ENCODE measurements at places on chromosomes 5 and 9.

DNA sequence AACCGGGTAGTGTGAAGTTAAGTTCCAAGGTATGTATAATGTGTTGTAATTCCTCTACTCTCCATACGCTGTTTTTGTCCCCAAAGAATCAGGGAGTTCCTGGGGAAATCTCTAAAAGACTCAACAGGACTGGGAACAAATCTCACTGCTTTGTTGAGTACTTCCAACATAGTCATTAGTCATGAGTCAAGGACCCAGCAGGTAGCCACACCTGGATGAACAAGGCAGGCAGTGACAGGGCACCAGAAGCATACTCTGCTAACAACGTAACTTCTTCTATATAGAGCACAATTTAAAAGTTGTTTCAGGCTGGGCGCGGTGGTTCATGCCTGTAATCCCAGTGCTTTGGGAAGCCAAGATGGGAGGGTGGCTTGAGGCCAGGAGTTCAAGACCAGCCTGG lies 126.8 kb downstream of the SLC1A3 start:
- no peak for DNase-seq

DNA sequence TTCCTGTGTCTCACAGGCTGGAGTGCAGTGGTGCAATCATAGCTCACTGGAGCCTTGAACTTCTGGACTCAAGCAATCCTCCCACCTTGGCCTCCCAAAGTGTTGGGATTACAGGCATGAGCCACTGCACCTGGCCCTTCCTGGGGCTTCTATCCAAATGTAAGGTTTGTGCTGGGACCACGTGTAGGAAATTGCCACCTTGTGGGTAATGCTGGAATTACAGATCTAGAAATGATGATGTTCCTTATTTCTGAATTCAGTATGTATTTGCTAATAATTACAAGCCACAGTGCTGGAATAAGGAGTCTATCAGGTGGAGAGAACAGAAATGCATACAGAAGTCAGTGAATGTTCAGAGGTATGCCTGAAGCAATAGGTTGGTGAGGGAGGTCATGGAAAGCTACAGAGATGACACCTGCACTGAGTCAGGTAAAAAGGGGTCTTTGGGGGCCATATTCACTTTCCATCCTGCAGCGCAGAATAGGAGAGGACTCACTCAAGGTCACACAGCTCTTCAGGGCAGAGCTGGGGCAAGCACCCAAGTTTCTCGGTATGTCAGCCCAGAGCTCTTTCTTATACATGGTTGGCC lies 8.8 kb upstream of the IGFBPL1 start:
- DNase-seq: peak; percentile 12

DNA sequence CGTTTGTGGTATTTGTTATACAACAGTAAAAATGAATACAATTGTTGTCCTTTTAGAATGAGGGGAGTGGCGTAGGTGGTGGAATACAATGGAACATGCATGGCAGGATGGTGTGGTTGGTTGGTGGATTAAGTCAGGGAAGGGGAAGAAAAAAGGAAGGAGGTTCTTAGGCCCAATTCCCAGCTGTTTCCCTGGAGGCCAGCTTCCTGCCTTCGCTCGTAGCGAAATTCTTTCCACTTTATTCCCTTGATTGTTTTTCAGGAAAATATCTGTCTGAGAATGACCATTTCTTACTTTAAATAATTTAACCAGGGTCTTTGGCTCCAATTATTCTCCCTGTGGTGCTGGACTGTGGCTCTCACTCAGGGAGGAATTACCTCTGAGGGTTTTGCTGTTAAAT lies 24.1 kb upstream of the DMAC1 start:
- no peak for DNase-seq

- no peak for DNase-seq
Measured at GRCh38 chr5:75512383-75513074, 838 bp downstream of the POLK start.

GRCh38 chr5:179680014-179680779 lies 637 bp downstream of the CBY3 start:
- no peak for DNase-seq

DNA sequence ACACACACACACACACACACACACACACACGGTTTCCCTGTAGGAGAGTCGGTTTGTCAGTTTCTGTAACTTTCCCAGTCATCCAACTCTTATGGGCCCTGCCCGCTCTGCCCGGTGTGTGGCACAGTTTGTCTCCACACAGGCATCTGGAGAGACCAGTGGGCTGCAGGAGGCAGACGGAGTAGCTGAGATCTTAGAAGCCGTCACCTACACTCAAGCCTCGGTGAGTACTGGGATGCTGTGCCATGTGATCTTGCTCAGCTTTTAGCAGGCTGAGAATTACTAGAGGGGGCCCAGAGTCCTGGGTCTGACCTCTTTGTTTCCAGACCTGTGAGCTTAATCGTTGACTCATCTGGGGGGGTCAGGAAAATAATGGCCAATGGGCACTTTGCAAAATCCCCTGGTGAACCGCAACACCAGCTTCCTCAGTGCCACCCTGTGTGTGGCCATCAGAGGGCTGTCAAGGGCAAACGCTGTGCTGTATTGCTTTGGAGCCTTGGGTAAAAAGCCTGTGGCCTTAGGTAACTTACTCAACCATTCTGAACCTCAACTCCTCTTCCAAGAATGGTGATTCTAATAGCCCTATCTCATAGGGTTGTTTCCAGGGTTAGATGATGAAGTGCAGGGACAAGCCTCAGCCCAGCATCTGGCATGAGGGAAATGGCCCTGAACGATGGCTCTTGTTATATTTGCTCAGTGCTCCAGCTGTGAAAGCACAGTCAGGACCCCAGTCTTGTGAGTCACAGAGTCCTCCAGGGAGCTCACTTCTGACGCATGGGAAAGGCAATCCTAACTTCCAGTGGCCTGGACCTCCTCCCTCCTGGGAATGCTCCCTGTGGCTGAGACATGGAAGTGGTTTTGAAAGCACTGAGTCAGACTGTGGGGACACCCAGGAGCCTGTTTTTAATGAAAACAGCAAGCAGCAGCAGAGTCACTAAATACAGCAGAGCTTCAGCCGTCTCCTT lies 45.6 kb downstream of the COL15A1 start:
- no peak for DNase-seq

- no peak for DNase-seq
Measured at GRCh38 chr5:71576241-71576640, 10.9 kb upstream of the MCCC2 start.

DNA sequence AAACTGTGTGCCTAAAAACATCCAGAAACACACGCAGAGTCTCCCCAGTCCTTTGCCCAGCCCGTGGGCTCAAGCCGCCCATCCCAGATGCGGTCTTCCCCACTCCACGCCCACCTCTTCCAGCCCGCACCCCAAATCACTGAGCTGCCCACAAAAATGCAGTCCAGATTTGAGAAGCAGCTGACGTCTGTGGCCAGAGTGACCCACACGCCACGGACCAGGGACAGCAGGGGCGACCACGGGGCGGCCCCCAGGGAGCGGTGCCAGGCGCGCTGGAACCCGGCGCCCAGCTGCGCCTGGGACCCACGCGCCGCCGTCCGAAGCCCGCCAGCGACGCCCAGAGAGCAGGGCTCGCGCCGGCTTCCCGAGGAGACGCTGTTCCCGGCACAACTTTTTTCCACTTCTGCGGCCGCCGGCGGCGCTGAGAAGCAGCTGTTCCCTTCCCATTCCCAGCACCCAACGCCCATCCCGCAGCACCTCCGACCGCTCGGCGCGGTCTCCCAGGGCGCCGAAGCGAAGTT lies 674 bp downstream of the LHFPL2 start:
- DNase-seq: no peak

DNA sequence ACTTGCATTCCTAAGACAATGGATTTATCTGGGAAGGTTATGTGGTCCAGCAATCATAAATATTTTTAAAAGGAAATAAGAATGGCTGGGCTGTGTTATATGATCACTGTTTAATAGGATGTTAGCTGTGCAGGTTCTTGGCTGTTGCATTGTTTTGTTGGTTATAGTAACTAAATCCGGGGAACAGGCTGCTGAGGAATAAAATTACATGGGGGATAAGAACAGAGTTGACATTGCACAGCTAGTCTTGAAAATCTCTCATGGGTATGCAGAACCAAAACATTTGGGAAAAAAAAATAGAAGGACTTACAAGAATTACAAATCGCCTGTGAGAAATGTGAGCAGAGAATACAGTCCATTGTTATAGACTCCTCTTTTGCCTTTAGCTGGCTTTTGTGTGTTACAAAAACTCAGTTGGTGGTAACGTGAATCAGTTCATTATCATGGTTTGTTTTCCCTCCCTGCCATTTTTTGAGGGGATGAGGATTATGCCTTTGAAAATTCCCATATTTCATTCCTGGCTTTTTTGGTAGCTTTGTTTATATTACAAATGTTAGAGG lies 375.3 kb upstream of the DAB2 start:
- DNase-seq: no peak

DNA sequence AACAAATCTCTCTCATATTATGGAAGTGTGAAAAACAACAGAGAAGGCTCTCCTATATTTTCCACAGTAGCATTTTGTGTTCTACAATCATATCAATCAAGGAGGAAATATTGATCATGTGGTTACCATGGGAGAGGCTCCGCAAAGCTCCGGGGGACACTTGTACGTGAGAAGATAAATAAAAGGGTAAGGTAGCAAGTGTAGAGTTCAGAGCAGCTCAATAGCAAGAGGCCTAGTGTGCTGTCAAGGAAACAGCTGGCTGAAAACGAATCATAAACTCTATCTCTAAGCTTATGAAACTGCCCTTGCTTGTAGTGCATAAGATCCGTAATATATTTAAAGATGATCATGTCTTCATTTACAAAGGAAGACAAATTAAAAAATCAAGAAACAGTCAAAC lies 57.5 kb downstream of the CDH18 start:
- DNase-seq: no peak

DNA sequence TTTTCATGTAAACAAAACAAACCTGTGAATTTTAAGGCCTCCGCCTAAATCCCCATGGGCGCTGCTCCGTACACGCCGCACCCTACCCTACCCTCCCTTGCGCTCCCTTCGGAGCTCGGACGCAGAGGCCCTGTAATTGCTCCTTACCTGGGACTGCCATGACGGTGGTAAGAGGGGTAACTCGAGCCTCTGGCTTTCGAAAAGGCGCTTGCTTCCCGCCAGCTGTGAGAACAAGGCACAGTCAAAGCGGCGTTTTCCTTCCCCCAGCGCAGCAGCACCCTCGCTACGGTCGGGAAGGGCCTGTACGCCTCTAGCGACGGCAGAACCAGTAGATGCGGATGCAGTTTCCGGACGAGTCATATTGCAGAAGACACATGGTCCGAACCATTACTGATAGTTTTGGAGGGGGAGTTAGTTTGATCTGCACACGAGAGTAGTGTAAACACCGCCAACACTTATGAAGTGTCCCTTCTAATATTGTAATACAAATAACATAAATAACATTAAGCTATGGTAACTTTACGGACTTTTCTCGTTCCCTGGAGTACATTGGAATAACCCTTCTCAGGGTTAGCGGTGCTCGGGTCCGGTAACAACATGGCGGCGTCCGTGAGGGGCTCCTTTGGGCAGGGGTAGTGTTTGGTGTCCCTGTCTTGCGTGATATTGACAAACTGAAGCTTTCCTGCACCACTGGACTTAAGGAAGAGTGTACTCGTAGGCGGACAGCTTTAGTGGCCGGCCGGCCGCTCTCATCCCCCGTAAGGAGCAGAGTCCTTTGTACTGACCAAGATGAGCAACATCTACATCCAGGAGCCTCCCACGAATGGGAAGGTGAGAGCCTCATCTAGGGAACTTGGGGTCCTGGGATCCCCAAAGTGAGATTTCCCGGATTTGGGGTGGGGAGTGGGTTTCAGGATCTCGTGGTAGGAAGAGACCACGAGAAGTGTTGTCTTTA lies at the start of the genes CWC27 and SREK1IP1:
CWC27 (plus strand) TSS at position 573 of the 955 bp plus-strand sequence; CDS start at position 790, 217 bp downstream.
SREK1IP1 (minus strand) TSS at position 334 of the 955 bp plus-strand sequence; CDS start at position 160, 174 bp downstream.
- DNase-seq: peak; percentile 93

- peak; percentile 91 for DNase-seq
Measured at GRCh38 chr9:22008717-22009505, at the start of gene CDKN2B. CDKN2B (minus strand) TSS chr9:22009305; CDS start chr9:22008953, 352 bp downstream.

- no peak for DNase-seq
Measured at GRCh38 chr5:5572010-5572865, 149.8 kb downstream of the ICE1 start.

DNA sequence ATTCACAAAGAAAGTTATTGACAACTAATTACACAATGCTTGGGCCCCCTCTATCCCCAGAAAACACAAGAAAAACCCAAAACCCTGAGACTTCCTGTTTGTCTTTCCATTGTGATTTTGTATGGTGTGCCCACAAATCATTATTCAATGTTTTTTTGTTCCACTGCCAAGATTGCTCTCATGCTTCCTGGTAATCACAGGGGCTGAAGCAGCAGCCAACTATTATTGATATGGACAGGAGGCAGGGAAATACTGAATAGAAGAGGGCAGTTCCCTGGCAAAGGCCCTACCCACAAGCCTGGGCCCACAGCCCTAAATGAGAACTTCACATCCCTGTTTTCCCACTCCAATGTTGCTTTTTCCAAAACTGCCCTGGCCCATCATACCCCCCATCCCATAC lies 21.5 kb upstream of the RFK start:
- DNase-seq: no peak

DNA sequence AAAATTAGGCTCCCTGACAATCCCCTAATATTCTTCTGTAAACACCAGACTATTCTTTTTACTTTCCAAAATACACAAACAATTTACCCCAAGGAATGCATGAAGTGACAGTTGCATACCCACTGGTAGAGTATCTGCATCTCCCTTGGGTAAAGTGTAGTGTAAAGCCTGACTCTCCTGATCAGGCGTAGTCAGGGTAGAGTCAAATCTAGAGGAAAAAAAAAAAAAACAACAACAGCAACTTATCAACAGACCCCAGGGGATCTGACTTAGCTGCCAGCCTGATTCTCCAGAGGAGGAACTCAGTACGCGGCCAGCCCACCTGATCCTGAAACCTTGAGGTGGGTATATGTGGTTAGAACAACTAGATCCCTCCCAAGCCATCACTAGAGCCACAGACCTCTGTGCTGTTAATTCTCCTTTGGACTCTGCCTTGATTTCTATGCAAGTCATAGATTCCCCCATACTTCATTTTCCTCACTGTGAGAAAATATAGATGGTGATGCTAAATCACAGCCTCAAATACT lies 61.0 kb downstream of the ZNF608 start:
- DNase-seq: no peak

DNA sequence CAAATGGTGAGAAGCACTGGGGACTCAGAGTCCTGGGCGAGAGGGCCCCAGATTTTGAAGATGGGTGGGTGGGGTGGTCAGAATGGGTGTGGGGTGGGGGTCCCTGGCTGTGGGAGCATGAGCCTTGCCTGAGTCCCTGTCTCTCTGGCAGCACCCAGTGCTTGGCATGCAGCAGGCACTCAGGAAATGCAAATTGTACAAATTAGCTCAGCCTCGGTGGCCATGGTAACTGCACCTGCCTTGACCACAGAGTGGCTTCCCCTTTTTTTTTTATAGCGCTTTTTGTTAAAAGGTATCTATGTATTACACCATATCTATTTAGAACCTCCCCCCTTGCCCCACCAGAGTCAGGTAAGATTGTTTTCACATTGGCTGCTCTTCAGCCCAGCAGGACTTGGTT lies 19.2 kb upstream of the PITX1 start:
- DNase-seq: no peak
